ENCODE measurements at places on chromosomes 3 and 15.

- peak; percentile 32 for DNase-seq
Measured at GRCh38 chr15:76059320-76060117, at the start of gene TMEM266. TSS of gene TMEM266 (plus strand) at chr15:76059985. CDS start at chr15:76134264, 74,279 bp downstream.

DNA sequence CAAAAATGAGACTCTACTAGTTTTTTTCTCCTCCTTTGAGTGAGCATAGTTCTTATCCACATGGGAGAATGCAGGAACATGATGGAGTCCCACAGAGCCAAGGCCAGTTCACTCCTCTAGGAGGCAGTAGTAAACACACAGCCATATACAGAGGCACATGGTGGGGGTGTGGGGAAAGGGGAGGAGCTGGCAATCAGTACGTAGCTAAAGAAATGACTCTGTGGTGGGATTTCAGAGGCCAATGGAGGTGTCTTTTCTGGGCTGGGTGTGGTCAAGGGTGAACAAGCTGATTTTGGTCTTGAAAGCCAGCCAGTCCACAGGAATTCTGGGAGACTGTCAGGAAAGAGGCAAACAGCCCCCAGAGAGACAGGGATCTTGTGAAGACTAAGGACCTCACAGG is 6.6 kb upstream of the RAB11A start:
- peak; percentile 89 for DNase-seq

DNA sequence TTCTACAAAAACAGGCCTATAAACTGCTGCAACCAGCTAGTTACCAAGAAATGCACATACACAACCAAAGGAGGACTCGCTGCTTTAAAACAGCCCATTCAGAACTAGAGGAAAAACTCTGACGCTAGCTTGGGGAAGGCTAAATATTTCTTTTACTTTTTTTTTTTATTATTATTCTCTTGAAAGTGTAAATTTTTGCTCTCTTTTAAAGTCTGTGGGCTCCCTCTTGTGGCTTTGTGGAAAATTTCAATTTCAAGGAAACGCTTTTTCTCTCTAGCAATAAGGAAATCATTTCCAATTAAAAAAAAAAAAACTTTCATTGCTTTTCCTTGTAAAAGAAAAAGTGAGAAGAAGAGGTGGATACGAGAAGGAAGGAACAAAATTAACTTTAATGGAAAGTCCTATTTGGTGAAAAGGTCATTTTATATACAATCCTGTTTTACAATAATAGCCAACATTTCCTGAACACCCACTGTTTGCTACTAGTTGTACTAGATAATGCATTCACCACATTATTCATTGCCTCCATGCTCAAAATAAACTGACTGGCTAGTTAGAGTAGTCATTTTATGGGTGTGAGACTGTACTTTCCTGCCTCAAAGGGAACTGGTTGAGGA is 51.2 kb upstream of the SAMMSON start:
- peak; percentile 80 for DNase-seq

GRCh38 chr3:75176937-75177336 is 487.2 kb upstream of the FRG2C start:
- no peak for DNase-seq

GRCh38 chr3:30777426-30778113 is 116.9 kb downstream of the GADL1 start:
- DNase-seq, result no peak

DNA sequence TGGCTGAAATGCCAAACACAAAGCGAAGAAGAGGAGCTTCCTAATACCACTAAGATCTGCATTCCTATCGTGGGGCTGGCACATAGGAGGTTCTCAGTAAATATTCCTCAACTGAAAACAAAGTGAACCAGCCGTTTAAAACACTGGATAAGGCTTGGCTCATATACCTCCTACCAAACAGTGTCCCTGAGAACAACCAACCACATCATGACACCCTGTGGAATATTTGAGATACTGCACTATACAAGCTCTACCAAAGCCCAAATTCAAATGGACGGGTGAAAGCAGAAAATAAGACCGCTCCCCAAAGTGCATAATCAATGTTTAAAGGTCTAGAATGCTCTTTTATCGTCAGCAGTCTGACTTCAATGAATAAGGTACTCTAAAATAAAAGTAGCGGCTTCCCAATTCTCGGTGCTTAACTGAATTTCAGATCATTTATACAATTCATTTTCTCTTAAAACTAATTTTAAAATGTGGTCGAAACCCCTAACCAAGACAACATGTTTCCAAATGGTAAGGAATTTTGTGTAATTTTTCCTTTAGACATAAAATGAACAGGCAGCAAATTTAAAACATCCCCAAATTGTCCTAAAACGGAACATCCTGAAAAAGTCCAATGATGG is 425.8 kb downstream of the ERC2 start:
- peak; percentile 65 for DNase-seq

DNA sequence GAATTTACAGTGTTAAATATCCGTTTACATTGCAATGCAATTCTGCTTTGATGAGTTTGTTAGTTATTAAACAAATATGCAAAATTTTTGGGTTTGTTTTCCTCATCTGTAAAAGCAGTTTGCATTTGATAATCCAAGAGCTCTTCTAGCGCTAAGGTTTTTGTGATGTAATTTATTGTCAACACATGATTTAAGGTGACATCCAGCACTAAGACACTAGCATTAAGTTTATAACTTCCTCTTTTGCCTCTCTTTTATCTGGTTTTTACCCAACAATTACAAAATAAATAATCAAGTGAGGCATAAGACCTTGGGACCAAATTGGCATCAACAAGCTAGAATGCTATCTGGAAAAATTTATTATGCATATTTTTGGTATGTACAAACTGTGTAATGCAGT is 969 bp upstream of the DNAJC19 start:
- peak; percentile 7 for DNase-seq

- DNase-seq, result no peak
Measured at GRCh38 chr3:153166796-153167195, 4.8 kb downstream of the RAP2B start.

DNA sequence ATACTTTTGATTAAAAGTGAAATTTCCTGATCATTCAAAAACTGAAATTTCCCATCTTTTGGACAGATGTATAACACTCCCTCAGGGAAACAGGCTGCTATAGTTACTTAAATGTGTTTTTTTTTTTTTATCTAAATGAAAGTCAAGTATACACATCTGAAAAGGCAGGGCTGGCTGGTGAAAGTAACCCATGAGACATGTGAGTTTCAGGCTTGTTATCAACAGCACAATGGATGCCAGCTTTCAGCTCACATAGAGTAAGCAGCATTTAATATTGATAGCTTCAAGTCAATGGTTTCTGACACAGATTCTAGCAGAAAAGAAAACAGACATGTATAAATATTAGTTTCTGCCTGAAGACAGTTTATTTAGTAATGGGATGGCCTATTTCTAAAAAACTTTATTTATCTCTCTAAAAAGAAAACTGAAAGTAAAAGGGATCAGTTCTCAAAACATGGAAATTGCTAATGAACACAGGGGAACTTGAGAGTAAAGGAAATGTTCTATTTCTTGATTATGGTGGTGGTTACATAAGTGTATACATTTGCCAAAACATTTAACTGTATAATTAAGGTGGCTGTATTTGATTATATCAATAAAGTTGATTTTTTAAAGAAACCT is 89.7 kb upstream of the CMC1 start:
- no peak for DNase-seq

- no peak for DNase-seq
Measured at GRCh38 chr3:64913515-64913914, 225.7 kb upstream of the ADAMTS9 start.

DNA sequence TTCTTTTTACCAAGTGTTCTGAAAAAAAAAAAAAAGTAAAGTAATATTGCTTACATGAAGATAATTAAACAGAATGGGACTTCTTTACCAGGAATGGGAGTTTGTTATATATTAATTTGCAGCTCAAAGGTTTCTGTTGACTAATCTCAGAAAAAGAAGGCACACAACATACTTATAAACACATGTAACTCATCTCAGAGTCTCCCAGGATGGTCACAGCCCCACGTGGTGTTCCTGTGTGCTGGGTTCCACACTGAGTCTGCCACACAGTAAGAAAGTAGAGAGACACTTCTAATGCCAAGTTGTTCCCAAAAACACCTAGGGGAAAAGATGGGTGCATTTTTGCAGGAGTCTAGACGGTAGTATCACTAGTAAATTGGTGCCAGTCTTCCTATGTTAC is 116.7 kb upstream of the ICE2 start:
- no peak for DNase-seq

GRCh38 chr3:136925425-136926190 is 32.2 kb upstream of the IL20RB start:
- DNase-seq, result no peak

DNA sequence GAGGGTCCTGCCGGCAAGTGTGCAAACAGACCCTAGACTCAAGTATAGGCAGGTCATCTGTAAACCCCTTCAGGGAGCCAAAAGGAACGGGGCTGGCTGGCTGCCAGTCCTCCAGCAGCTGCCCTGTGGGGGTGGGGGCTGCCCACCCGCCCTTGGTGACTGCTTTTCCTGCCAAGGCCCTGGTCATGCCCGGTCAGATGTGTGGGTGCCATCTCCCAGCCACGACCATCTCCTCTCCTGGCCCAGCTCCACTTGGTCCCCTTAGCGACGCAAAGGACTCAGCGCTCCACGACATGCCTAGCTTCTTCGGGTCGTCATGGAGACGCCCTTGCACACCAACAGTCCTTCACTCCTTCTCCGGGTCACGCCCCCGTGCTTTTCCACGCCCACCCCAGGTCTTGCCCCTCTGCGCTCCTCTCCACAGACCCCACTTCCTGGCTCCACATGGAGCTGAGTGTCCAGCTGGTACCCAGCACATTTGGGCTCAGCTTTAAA is 2.4 kb downstream of the MUC4 start:
- DNase-seq, result no peak

DNA sequence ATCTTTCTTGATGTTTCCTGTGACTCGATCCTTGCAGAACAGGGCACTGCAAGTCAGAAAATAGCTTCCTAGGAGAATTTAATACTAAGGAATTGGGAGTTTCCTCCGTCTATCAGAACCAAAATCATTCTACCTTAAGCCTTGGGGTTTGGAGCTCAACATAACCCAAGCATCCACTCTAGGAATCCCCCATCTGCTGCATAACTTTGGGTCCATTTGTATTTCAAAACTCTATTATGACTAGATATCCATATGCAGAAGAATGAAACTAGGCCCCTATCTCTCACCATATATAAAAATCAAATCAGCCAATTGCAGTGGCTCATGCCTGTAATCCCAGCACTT is 61.7 kb upstream of the AKAP13 start:
- DNase-seq, result no peak

GRCh38 chr15:38895326-38896255 is 331.0 kb upstream of the RASGRP1 start:
- no peak for DNase-seq

DNA sequence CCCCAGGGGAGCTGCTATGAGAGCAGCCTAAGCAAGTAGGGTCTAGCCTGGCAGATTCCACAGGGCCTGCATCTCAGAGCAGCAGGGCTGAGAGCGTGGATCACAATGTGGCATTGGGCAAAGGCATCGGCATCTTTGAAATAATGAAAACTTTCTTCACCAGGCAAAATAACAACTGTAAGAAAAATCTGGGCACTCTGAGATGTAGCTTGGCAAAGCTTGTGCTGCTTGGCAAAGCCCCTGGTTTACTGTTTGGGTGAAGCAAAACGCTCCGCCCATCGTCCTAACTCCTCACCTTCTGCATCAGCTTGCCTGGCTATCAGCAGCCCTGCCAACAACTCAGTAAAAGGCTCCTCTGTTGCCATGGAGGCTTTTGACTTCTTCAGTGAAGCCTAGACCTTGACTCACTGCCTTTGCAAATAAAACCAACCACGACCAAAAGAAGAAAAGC is 212.8 kb upstream of the EIF1B start:
- no peak for DNase-seq

- no peak for DNase-seq
Measured at GRCh38 chr3:48405971-48406370, 23.9 kb downstream of the PLXNB1 start.

- DNase-seq, result peak; percentile 68
Measured at GRCh38 chr15:72199721-72200212, 2.2 kb upstream of the GRAMD2A start.

- DNase-seq, result no peak
Measured at GRCh38 chr3:140467104-140467577, 210.7 kb upstream of the TRIM42 start.

GRCh38 chr3:117439812-117440211 is 730.2 kb downstream of the TUSC7 start:
- DNase-seq, result peak; percentile 70

- DNase-seq, result no peak
Measured at GRCh38 chr15:69303337-69304181, 4.8 kb downstream of the PAQR5 start.

DNA sequence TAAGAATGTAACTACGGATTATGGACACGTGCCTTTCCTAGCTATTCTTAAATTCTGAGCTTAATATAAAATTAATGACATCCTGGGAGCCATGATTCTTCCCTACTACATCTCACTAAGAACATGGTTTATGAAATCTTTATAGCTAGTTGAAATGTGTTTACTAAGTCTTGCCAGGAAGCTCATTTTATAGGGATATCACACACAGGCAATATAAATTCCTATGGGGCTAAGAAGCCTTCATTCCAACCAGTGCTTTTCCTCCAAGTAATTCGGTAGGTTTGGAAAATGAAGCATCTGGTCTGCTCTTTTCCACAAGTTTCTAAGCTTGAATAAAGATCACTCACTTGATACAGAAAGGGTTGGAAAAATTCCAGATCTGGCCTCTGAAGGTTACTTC is 802.6 kb downstream of the FHIT start:
- DNase-seq, result no peak

- no peak for DNase-seq
Measured at GRCh38 chr3:109072194-109072593, 45.7 kb downstream of the MORC1 start.

GRCh38 chr3:196073255-196073753 is 8.6 kb downstream of the TFRC start:
- peak; percentile 69 for DNase-seq

- no peak for DNase-seq
Measured at GRCh38 chr3:166472015-166472414, 634.8 kb upstream of the BCHE start.

DNA sequence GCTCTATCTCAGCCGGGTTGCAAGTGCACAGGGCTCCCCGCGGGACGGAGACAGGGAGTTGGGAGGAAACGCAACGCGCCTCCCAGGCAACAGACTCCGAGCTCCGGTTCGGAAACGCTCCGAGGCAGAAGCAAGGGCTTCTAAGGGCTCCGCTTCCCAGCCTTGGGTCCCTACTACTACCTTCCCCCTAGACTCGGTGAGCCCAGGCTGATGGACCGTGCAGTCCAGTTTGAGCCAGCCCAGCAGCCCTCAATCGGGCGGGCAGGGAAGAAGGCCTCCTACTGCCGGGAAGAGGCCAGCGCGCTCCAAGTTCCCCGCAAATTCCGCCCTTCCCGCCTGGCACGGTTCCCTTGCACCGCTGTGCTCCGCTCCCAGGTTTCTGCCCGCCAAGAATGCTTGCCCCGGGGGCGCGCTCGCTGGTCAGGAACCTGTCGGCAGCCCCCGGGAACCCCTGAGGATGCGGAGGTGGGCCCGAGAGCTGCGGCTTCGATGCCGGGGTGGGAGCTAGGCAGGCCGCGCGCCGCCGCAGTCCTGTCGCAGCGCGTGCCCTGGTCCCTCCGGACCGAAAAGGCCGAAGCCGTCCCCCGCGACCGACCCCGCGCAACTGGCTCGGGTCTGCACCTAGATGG is 728 bp downstream of the TRANK1 start:
- DNase-seq, result peak; percentile 59

- no peak for DNase-seq
Measured at GRCh38 chr3:42102571-42102970, 11.4 kb downstream of the TRAK1 start.
